Glutamatergic neuron (in vitro differentiated cells): ENCODE measurements at places on chromosomes 13 and 19. TPM values are rescaled to one million over a fixed set of nuclear protein-coding genes. Genes with fewer than 3 reads are reported as not detected.

GRCh38 chr13:110127986-110128511, 178.9 kb downstream of the COL4A1 start:
- no peak for DNase-seq
- H3K4me3 ChIP-seq, result no peak overlapping the region
- peaks cover 17% of the 10 kb centered on the region for H3K4me1 ChIP-seq
- no peak overlapping the region for H3K27ac ChIP-seq
- H3K27me3 ChIP-seq, result peaks cover 12% of the 10 kb centered on the region
- no peaks in the 10 kb centered on the region for H3K36me3 ChIP-seq

- H3K27me3 ChIP-seq, result no peaks in the 10 kb centered on the region
- H3K4me1 ChIP-seq, result peaks cover 9% of the 10 kb centered on the region
- H3K4me3 ChIP-seq, result no peak overlapping the region
- no peaks in the 10 kb centered on the region for H3K36me3 ChIP-seq
- no peak for DNase-seq
- no peak overlapping the region for H3K27ac ChIP-seq
Measured at GRCh38 chr13:59770451-59770850, 393.3 kb downstream of the DIAPH3 start.

DNA sequence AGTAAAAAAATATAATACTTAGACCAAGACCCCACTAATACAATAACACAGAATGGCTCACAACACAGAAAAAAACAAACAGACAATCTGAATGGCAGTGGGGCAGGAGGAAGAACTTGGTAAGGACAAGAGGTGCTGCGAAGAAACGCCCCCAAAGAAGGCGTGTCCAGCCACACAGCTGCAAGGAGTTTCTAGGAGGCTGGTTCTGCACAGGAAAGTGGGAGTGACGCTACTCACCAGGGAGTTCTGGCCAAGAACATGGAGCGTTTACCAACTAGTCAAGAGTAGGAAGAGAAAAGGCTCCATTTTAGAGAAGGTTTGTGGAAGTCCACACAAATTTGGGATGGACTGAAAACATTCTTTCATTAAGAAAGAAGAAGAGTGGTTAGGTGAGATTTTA, 95.3 kb upstream of the SLC15A1 start:
- peaks cover 4% of the 10 kb centered on the region for H3K4me1 ChIP-seq
- H3K36me3 ChIP-seq, result no peaks in the 10 kb centered on the region
- H3K4me3 ChIP-seq, result no peak overlapping the region
- no peaks in the 10 kb centered on the region for H3K27me3 ChIP-seq
- H3K27ac ChIP-seq, result no peak overlapping the region

- peak overlapping the region; percentile 0 for H3K27ac ChIP-seq
- peaks cover 25% of the 10 kb centered on the region for H3K4me1 ChIP-seq
- peaks cover 6% of the 10 kb centered on the region for H3K27me3 ChIP-seq
- DNase-seq, result no peak
- no peaks in the 10 kb centered on the region for H3K36me3 ChIP-seq
Measured at GRCh38 chr19:40266119-40266518, 19.0 kb downstream of the AKT2 start.

Gene CGB5
- not detected for total RNA-seq

GRCh38 chr13:75333103-75333502, 148.9 kb downstream of the TBC1D4 start:
- no peak for DNase-seq
- H3K36me3 ChIP-seq, result no peaks in the 10 kb centered on the region
- H3K4me3 ChIP-seq, result no peak overlapping the region
- H3K27ac ChIP-seq, result no peak overlapping the region
- H3K4me1 ChIP-seq, result no peaks in the 10 kb centered on the region

DNA sequence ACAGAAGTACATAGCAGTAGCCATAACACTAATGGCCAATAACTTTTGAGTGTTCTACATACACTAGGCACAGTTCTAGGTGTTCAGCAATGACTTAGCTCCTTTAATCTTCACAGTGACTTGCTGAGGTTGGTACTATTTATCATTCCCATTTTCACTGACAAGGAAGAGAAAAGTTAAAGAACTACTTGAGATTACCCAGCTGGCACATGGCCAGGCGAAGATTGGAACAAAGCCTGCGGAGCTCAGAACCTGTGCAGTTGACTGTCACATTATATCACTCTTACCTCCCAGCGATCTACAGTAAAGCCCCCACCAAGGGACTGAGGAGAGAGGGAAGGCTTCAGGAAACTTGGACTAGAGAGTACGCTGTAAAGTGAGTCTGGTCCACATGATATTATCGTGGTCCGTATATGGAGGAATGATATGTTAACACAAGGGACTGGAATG, 42.4 kb upstream of the WDFY2 start:
- no peaks in the 10 kb centered on the region for H3K36me3 ChIP-seq
- DNase-seq, result no peak
- H3K4me3 ChIP-seq, result no peak overlapping the region
- peaks cover 2% of the 10 kb centered on the region for H3K4me1 ChIP-seq

GRCh38 chr19:34269968-34270621, 15.7 kb downstream of the GARRE1 start:
- no peak for DNase-seq
- H3K27me3 ChIP-seq, result no peaks in the 10 kb centered on the region
- H3K36me3 ChIP-seq, result no peaks in the 10 kb centered on the region

DNA sequence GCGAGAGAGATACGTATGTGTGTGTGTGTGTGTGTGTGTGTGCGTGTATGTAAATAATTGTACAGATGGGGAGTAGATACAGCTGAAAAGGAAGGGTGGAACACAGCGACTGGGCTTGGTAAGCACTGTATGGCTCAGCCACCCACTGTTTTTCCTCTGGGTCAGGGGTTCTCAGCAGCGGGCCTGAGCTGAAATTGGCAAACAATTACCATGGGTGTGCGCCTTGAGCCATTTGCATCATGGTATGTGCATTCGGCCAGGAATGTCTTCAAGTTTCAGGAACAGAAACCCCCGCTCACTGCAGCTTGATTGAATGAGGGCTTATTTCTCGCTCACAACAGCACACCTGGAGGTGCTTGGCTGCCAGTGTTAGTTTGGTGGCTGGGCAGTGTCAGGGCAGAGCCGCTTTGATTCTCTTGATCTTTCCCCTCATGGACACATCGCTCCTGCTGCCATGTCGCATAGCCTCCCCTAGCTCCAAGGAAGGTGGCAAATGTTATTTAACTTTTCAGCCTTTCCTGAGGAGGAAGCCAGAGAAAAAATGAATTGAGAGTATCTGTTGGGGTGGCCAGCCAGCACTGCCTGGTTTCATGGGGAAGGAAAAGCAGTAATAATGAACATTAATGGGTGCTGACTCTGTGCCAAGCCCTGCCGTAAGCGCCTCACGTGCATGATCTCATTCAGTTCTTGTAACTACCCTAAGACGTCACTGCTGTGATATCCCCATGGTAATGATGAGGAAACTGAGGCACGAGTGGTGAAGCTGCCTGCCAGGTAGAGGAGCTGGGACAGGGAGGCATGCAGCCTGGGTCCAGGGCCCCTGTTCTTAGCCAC, 126.9 kb downstream of the SIPA1L3 start:
- DNase-seq, result no peak
- H3K4me3 ChIP-seq, result peak overlapping the region; percentile 65
- H3K4me1 ChIP-seq, result peaks cover 45% of the 10 kb centered on the region
- H3K27ac ChIP-seq, result peak overlapping the region; percentile 28
- peaks cover 24% of the 10 kb centered on the region for H3K27me3 ChIP-seq
- peaks cover 11% of the 10 kb centered on the region for H3K36me3 ChIP-seq

- no peaks in the 10 kb centered on the region for H3K4me1 ChIP-seq
- H3K4me3 ChIP-seq, result no peak overlapping the region
- peak; percentile 72 for DNase-seq
- H3K27ac ChIP-seq, result no peak overlapping the region
Measured at GRCh38 chr19:518598-519231, 11.4 kb downstream of the TPGS1 start.

- H3K4me1 ChIP-seq, result no peaks in the 10 kb centered on the region
- no peaks in the 10 kb centered on the region for H3K27me3 ChIP-seq
- H3K36me3 ChIP-seq, result no peaks in the 10 kb centered on the region
- DNase-seq, result no peak
Measured at GRCh38 chr13:60720590-60720989, 323.6 kb downstream of the TDRD3 start.

- H3K36me3 ChIP-seq, result no peaks in the 10 kb centered on the region
- no peak overlapping the region for H3K4me3 ChIP-seq
- H3K4me1 ChIP-seq, result no peaks in the 10 kb centered on the region
- no peak for DNase-seq
- H3K27me3 ChIP-seq, result no peaks in the 10 kb centered on the region
Measured at GRCh38 chr13:73317140-73317539, 258.3 kb downstream of the KLF5 start.

DNA sequence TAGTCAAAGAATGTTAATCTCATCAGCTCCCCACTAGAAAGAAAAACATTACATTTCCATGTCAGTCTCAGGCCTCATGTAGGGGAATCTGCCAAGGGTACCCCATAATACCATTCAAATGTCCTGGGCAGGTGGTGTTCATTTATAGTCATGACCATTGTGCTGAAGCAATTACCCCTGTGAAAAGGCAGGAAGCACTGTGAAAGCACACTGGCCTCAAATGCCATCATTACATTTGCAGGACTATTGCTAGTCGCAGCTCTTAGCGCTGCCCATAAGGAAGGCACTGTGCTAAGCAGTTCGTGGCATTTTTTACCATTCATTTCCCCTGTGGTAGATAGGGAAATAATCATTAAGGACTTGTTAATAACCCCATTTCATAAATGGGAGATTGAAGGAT, 109.0 kb downstream of the LHFPL6 start:
- peaks cover 8% of the 10 kb centered on the region for H3K4me1 ChIP-seq
- H3K36me3 ChIP-seq, result no peaks in the 10 kb centered on the region
- no peak for DNase-seq
- H3K27ac ChIP-seq, result no peak overlapping the region
- no peaks in the 10 kb centered on the region for H3K27me3 ChIP-seq

DNA sequence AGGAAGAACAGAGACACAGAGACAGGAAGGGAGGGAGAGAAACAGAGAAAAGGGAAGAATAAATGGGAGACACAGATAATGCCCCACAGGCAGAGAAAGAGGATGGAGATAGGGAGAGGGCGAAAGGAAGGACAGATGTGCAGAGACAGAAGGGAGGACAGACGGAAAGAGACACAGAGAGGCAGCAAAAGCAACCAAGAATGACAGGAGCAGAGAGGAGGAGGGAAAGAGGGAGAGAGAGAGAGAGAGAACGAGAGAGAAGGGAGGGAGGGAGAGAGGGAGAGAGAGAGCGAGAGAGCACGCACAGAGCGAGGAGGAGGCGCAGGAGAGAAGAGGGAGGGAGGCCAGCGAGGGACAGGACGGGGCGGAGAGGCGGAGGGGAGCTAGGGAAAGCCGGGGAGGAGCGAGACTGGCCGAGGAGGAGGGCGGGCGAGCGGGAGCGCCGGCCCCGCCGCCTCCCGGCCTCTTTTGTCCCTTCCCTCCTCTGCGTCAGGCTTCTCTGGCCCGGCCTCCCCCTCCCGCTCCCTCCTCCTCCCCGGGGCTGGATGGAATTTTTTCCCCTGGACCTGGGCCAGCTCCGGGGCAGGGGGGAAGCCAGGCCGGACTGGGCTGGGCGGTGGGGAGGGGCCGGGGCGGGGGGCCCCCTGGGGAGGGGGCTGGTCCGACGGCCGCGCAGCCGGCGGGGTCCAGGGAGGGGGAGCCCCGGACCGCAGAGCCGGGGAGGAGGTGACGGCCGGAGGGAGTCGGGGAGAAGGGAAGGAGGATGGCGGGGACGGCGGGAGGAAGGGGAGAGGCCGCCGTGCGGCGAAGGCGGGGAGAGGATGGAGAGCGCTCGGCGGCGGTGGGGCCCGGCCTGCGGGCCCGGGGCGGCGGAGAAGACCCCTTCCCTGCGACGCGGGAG, 4.2 kb upstream of the SPACA6 start:
- H3K27ac ChIP-seq, result peak overlapping the region; percentile 99
- peaks cover 13% of the 10 kb centered on the region for H3K27me3 ChIP-seq
- DNase-seq, result peak; percentile 83
- H3K4me1 ChIP-seq, result peaks cover 21% of the 10 kb centered on the region
- peaks cover 3% of the 10 kb centered on the region for H3K36me3 ChIP-seq

DNA sequence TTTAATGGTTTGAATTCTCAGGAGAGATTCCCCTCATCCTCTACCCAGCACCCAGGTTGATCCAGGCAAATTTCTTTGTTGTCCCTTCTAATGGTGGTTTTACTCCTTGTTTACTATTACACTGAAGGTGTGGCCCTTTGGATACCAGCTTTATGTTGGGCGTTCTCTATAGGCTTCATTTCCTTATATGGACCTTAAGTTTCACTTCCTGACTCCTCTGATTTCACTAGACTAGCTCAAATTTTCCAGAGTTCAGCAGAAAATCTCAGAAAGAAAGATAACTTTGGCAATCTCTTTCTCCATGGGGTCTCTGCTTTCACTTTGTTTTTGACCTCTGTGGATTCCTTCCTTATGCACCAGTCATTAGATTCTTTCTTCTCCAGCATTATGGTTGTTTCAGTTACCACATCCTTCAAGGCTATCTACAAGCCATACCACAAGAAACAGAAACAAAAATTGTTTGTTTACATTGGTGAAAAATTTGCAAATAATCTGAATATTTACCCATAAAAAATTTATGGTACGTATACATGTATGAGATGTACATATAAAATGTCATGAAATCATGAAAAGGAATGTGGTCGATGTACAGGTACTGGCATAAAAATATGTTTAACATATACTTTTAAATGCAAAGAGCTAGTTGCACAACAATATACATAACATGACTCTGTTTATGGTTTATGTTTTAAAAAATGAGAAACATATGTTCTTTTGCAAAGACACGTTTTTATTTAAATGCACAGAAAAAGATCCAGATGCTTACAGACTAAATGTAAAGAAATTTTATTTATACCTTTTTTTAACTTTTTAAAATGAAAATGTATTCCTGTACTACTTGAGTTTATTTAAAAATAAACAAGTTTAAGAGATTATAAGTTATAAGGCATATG, 212.6 kb downstream of the LACC1 start:
- no peak for DNase-seq
- H3K36me3 ChIP-seq, result peaks cover 16% of the 10 kb centered on the region
- no peaks in the 10 kb centered on the region for H3K4me1 ChIP-seq
- H3K4me3 ChIP-seq, result no peak overlapping the region

GRCh38 chr19:3320354-3320670, 46.1 kb upstream of the NFIC start:
- no peaks in the 10 kb centered on the region for H3K36me3 ChIP-seq
- H3K4me1 ChIP-seq, result no peaks in the 10 kb centered on the region
- H3K4me3 ChIP-seq, result no peak overlapping the region
- H3K27me3 ChIP-seq, result peaks cover 22% of the 10 kb centered on the region
- H3K27ac ChIP-seq, result no peak overlapping the region

GRCh38 chr13:107034236-107034872, 466.4 kb upstream of the ARGLU1 start:
- DNase-seq, result no peak
- no peak overlapping the region for H3K4me3 ChIP-seq
- no peak overlapping the region for H3K27ac ChIP-seq
- no peaks in the 10 kb centered on the region for H3K4me1 ChIP-seq
- no peaks in the 10 kb centered on the region for H3K36me3 ChIP-seq

DNA sequence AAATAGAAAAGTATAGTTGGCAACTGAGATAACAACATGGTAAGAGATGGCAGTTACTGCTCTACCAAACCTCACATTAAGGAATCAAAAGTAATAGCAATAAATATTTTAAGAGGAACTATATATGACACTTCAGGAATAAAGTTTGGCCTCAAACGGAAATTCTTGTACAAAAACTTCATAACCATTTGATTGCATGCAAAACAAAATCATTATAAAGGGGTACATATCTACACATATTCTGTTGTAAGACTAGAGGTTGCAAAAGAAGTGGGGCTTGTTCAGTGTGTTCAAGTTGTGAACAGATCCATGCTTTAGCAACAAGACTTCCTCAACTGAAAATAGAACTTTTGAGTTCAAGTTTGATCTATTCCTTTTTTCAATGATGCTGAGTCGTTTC, 133.5 kb upstream of the MIR17HG start:
- no peaks in the 10 kb centered on the region for H3K27me3 ChIP-seq
- no peaks in the 10 kb centered on the region for H3K36me3 ChIP-seq
- peaks cover 46% of the 10 kb centered on the region for H3K4me1 ChIP-seq
- H3K4me3 ChIP-seq, result no peak overlapping the region

Gene LILRA1
- total RNA-seq, result not detected
